ENCODE measurements at places on chromosomes 16 and 17.

DNA sequence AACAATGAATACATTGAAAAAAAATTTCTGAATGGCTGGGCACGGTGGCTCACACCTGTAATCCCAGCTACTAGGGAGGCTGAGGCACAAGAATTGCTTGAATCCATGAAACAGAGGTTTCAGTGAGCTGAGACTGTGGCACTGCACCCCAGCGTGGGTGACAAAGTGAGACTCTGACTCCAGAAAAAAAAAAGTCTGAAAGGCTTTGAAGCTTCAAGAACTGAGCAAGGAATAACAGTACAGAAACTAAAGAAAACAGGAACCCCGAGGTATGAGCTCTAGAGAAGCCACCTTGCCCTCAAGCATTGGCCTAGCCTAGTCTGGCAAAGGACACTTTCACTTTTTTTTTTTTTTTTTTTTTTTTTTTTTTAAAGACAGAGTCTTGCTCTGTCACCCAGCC, 45.0 kb downstream of the TEX2 start:
- DNase-seq: no peak

- DNase-seq: no peak
Measured at GRCh38 chr16:55479430-55480140, 587 bp downstream of the MMP2 start.

DNA sequence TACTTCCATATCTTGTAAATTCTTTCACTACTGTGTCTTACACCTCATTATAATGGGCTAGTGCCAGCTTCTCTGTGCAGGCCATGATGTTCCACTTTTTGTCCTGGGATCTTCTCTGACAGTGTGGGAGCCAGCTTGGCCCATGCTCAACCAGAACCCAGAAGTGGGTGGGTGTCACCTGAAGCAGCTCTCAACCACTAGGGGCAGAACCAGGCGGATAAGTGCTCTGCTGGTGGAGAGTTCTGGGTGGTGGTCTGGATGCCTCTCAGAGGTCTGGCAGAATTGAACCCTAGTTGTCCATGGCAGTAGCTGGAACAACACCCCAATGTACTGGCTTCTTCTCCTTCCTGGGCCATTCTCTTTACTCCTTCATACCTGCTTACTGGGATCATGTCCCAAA, 254.1 kb upstream of the N4BP1 start:
- no peak for DNase-seq

- DNase-seq: no peak
Measured at GRCh38 chr17:30197416-30197815, 38.1 kb downstream of the SLC6A4 start.

Measured in stimulated activated CD8-positive, alpha-beta memory T cell treated with anti-CD3 and anti-CD28 coated beads, Interleukin-7, amount 100 ng/mL, for 4 hours (primary cell).